Stimulated activated naive B cell treated with anti-CD40 and anti-IgM and Interleukin-4, amounts not matched to agents 10 μg/mL and 1 μg/mL and 100 μg/mL, for 72 hours (primary cell): ENCODE measurements at places on chromosomes 2 and 18.

DNA sequence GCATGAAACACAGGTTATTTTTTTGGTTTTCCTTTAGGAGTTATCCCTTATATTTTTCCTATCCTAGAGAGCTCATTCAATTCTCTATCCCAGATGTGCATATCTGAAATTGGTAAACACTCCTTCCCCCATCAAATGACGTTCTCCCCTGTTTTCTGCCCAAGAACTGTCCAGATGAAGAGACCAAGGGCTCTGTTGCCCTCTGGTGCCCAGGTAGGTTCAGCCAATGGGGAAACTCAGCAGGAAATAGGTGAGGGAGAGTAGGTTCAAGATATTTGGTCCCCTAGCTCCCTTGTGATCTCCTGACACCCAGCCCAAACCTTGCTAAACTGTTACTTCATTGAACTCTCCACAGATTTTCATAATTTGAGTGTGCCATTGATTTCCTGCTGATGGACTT, 14.1 kb upstream of the INO80C start:
- no peak for DNase-seq

DNA sequence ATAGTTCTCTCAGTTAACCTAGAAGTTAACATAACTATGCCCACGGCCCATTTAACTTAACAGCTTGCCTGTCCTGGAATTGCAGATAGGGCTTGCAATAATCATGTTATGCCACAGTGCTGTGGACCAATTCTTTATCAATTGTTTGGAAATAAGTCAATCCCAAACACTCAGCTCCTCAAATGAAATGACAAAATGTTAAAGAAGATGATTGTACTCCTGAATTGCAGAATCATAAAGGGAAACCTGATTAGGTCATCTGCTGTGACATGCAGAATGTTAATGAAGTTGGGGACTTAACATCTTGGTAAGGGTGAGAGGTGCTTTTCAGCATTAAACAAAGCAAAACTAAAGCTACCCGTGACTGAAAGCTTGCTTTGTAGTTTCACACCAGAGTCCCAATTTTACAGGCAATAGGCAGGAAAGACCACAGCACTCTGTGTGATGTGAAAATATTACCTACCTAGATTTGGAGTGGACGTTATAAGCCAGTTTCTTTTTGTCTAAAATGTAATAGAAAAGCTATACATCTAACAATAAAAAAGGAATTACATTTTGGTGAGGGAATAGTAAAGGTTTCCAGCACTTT, 364.0 kb downstream of the GPD2 start:
- no peak for DNase-seq

- DNase-seq, result no peak
Measured at GRCh38 chr18:12745095-12745795, 42.4 kb downstream of the PSMG2 start.

DNA sequence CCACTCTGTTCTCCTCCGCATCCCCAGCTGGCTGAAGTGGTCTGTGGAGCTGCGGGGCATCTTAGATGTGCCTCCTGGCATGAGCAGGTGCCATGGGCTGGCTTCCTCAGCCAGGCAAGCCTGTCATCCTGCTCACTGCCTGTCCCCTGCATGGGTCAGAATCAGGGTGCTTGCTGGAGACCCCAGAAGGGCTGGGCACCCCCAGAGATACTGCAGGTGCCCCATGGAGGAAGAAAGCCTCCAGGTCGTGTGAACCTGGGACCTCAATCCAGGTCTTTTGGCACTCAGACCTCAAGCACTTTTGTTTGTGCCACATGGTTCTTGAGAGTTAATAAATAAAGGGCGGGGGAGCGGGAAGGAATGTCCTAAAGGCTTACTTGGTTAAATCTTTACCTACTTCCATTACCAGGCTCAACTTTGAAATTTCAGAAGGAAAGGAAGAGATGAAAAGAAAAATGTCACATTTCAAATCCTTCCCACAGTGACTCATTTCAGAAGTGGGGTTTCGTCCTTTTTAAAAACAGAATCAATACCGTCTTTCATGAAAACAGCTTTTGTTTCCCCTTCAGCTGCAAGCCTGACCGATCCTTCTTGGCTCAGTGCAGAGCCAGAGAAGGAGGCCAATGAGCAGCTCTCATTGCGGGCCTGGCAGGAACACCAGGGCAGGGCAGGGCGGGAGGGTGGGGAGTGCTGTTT, 69.9 kb downstream of the RHOB start:
- DNase-seq, result no peak

DNA sequence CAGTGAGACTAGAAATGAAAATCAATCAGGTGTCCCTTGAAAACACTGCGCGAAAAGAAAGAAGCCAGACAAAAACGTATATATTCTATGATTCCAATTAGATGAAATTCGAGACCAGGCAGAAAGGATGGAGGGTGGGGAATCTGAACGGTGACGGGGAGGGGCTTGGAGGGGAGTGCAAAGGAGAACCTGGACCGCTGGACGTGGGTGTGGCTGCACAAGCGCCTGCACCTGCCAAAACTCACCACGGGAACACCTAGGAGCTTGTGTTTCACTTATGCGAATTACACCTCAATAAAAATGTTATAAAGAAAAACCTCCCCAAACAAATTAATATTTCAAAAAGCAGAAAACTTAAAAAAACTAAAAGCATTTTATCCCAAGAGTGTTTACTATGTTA, 21.9 kb downstream of the THAP4 start:
- DNase-seq, result no peak

GRCh38 chr2:152781175-152781574, 62.8 kb downstream of the ARL6IP6 start:
- DNase-seq, result no peak

DNA sequence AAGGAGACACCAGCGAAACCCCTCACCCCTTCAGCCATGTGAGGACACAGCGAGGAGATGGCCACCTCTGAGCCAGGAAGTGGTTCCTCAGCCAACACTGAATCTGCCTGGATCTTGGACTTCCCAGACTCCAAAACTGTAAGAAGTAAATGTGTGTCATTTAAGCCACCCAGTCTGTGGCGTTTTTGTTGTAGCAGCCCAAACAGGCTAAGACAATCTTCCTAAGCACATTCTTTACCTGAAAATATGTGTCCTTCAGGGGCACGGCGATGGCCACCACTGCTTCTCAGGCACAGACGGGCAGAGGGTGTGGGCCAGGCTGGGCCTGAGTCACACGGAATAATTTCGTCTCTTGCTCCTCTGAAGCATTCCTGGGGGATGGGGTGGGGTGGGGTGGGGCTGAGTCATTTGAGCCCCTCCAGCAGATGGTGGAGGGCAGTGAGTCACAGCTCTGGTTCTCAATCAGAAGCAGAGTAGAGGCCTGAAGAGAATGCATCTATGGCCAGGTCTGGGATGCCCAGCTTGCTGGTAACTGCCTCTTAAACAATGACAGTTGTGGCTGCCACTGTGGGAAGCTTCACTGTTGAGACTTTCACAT, 142.4 kb downstream of the CAPN13 start:
- no peak for DNase-seq

DNA sequence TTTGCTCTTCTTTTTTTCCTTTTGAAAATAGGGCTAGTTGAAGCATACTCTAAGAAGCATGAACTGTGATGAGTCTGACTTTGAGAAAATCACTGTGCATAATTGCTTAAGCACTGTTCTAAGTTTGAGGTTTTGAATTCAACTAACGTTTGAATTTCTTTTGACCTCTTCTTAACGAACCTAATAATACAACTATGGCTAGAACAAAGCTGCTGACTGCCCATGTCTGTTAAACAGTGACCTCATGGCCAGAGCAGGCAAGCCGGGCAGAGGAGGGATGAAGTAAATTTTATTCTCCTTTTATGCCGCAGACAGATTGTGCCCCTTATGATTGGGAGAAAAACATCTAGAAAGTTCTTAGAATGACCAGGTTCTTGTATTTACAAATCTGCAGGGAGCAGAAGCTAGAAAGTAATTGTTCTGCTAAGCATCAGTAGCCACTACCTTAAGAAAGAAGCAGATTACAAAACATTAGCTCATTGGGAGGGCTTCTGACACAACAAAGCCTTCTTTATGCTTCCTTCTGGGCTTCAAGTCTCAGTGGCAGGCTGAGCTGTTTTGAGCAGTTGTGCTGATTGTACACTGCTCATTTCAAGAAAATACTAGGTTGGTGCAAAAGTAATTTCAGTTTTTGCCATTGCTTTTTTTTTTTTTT, 97.8 kb upstream of the RASGRP3 start:
- DNase-seq, result no peak

DNA sequence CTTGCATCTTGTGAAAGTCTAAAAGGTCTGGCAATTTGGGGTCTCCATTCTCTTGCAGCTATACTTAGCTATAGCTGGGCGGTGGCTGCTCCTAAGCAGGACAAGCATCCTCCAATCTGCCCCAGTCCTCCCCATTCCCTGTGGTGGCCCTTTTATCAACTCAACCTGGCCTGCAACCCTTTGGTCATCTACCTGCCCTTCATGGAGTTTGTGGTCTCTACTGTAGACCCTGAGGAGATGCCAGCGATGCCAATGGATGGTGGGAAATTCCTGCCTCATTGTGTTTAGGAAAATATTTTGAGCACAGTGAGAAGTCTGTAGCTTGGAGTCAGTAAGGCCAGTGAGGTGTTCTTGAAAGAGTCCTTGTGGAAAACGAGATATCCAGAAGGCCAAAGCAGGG, 143.4 kb downstream of the CAPN13 start:
- no peak for DNase-seq

GRCh38 chr2:43484323-43484930, 111.4 kb downstream of the THADA start:
- no peak for DNase-seq

DNA sequence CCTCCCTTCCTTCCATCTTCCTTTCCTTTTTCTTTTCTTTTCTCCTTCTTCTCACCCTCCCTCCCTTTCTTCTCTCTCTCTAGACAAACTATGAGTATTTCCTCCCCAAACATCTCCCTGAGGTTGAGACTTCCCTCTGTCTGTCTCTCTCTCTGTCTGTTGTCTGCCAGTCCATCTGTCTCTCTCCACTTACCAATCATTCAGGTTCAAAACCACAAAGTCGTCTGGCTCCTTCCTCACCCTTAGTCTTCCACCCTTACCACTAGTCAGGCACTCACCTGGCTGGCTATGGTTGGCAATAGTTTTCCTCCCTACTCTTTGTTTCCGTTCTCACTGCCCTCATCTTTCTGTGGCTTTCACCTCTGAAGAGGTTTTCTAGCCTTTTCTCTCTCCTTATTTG, 12.9 kb downstream of the CCL20 start:
- no peak for DNase-seq

DNA sequence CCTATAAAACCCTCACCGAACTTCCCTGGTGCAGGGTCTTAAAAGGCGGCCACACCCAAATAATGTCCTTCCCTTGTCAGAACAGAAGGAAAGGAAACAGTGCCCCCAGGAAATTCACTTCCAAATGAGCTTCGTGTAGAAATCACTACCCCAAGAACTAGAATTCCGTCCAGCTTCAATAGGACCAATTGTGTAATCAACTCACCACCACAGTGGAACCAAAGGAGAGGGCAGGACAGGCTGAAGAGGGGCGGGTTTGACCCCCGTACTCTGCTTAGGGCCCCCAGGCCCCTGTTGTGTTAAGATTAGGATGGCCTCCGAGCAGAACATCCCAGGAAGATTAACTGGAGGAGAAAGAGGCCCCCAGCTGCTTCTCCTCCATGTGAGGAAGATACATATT, 24.1 kb downstream of the GPR35 start:
- no peak for DNase-seq

DNA sequence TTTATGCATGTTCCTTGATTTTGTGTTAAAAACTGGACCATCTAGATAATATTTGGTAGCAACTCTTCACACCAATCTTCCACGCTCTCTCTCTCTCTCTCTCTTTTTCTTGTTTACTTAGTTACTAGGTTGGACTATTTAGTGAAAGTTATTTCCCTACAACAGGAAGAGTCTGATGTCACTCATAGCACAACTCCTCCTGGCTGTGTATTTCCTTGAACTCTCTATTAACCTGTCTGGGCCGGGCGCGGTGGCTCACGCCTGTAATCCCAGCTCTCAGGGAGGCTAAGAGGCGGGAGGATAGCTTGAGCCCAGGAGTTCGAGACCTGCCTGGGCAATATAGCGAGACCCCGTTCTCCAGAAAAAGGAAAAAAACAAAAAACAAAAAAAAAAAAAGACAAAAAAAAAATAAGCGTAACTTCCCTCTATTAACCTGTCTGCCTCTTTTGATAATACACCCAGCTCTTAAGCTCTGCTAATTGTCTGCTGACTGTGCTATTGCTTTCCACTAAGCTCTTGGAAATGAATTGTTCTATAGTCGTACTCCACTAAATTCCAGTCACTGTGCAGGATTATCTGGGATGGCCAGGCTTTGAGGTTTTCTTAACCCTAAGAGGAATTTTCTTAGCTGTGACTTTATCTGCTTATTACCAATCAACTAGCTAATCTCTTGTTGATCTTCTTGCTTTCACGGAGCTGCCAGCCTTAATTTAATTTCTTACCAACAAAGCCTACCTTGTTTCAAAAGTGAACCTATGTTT, 18.1 kb upstream of the CDH19 start:
- no peak for DNase-seq

DNA sequence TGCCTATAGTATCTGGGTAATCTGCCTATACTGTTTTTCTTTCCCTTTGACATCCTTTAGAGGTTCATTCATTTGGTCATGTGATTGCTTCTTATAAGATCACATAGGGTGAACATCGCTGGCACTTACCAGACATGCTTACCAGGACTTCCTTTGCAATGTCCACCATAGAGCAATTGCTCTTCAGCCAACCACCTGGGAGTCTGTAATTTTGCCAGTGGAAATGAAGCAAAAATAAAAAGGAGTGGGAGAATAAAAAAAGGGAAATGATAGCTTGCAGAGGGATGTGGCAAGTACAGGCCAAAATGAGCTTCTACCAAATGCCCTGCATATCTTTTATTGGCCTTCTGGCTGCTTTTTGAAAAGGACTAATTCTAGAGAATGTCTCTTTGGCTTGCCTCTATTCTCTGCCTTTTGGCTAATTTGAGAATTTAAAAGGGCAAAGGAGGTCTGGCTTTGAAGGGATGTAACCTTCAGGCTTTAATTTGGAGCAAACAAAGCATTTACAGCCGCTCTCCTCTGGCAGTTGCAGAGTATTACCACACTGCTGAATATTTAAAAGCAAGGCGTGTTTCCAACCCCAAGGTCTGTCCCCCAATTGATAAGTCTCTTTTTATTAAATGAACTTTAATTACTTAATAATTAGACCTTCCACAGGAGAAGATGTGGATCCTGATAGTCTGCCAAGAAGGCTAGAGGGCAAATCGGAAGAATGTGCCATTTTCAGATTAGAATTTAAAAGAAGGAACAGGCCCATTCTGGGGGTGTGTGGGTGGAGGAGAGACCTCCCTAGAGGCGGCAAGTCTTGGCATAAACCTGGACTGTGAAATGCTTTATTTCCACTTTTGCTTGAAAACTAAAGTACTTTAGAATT, 557.9 kb downstream of the DCC start:
- DNase-seq, result no peak

DNA sequence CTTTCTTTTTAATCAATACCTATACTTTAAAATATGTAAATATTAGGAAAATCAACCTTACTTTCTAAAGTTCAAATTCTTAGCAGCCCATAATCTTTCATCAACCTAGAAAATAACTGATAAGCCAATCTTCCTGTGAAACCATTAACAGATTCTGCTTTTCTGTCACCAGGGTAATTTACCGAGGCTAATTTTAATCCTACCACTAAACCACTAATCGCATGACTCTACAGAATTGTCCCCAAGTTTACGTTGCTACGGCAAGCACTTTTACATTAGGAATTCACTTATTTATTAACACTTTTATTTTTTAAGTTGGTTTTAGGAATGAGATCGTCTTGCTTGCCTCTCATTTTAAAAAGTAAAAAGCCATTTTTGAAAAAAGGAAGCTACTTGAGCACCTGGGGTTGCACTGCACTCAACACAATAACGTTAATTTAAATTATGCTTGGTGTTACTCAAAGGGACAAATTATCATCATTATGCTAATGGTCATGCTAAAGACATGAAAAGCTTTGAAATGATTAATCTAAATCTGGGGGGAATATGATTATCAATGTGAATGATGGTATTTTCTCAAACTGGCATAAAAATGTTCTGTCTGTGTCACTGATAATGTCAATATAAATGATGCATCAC, 10.2 kb downstream of the ZNF516 start:
- no peak for DNase-seq
